ENCODE measurements at places on chromosomes 1 and 21.

DNA sequence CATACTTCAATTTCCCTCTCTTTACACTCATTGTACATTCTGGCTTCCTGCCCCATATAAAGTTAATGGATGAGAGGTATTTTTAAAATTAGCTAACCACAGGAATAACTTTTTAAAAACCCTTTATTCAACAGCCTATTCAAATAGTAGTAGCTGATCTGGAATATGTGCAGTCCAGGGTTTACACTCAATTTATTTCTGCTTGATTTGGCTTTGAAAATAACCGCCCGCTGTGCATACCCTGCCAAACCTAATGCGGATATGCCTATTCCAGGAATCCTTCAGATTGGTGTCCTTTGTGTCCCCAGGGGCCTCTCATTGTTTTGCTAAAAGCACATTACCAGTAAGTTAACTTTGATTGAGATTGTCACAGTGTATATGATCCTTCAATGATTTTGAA is 1686.2 kb downstream of the PLA2G4A start:
- DNase-seq, result no peak

GRCh38 chr1:43998000-43998378 is 6.6 kb downstream of the CCDC24 start:
- DNase-seq, result no peak

GRCh38 chr1:52059888-52060287 is 3.8 kb downstream of the BTF3L4 start:
- DNase-seq, result no peak

DNA sequence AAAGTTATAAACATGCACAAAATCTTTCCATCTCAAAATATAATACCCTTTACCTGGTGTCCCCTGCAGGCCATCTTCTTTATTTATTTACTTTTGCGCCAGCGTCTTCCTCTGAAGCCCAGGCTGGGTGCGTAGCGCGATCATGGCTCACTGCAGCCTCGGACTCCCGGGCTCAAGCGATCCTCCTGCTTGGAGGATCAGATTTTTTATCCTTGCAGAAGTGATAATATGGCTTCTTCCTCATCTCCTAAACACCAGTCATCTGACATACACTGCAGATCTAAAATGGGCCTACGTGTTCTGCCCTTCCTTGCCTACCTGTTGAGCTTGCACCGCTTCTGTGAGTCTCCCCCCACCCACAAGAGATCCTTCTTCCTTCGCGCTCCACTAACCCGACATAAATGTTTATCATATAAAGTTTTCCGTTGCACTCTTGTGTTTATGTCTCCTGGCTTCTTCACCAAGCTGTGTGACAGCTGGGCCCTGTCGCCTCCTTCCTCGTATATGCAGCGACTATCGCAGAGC is 506 bp upstream of the SRP9 start:
- no peak for DNase-seq

DNA sequence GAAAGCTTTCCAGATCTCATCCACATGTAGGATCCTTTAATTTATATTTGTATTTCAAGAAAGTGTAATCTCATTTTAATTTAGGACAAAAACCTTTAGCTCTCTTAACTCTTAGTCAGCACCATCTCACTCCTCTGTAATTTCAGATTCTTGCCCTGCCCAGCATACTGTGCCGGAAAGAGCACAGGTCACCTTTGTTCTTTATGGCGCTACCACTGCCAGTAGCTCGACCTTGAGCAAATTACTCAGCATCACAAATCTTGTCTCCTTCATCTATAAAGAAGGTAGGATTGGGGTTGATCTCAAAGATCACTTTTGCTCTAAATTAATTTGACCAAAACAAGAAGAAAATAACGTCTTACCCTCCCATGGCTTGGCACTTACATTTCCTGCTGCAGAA is 56.1 kb upstream of the ZC3H11B start:
- no peak for DNase-seq

DNA sequence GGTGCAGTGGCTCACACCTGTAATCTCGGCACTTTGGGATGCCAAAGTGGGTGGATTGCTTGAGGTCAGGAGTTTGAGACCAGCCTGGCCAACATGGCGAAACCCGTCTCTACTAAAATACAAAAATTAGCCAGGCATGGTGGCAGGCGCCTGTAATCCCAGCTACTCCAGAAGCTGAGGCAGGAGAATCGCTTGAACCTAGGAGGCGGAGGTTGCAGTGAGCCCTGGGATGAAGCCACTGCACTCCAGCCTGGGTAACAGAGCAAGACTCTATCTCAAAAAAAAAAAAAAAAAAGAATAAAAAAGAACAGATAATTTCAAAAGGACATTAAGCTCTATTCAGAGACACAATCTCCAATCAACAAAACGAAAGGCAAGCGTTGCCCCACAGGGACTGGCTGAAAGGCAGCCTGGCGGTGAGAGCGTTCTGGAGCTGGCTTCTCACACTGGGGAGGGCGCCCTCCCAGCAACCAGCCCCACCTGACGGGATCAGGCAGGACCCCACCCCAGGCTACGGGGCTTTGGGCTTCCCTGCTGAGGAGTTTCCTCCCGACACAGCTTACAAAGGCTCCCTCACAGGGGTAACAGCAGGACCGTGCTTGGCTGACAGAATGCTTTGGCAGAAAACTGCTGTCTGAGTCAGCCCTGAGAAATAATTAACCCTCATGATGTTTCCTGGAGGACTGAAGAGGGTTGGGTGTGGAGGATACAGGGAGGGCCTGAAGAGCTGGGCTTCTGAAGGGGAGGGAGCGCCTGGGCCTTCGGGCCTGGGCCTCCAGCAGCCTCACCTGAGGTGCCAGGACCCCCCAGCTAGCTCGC is 31.1 kb upstream of the SRP9 start:
- no peak for DNase-seq

GRCh38 chr1:3069491-3070308 is 697 bp downstream of the PRDM16 start:
- DNase-seq, result no peak
